NCI-H1417 (cell line): ENCODE measurements at places on chromosomes 4 and X.

- no peak for DNase-seq
Measured at GRCh38 chrX:149760965-149761364, 12.9 kb upstream of the HSFX1 start.

DNA sequence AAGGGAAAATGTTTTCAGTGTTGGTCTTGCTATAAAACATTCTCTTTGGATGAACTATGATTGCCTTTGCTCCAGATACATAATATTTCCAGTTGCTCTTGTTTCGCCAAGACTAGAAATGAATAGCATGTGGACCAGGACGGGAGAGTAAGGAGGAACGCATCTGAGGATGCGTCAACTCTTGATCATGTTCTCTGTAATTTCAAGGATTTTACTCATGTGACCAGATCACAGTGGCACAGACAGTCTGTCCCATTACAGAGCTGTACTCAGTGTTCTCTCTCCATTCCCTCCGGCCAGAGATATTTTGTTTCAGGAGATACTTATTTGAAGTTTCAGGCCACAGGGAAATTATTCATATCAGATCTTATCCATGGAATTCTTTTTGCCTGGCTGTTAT lies 266.6 kb downstream of the MID1IP1 start:
- DNase-seq, result no peak

GRCh38 chrX:133649651-133650050 lies 234.4 kb upstream of the GPC4 start:
- no peak for DNase-seq

DNA sequence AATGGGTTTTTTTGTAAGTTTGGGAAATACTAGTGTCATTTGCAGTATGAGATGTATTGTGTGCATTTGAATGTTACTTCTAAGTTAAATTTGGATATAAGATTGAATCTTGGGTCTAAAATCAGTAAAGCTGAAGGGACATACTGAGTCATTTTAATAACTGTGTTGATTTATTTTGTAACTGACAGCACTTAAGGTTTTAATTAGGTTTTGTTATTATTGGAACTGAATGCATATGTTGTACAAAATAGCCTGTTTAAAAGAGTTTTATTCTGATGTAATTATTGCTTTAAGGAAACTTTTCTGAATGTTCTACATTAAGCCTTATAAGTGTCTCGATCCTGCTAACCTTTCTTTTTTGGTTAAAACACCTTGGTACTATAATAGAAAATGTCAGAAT lies 396.6 kb downstream of the MAPK10 start:
- DNase-seq, result no peak

DNA sequence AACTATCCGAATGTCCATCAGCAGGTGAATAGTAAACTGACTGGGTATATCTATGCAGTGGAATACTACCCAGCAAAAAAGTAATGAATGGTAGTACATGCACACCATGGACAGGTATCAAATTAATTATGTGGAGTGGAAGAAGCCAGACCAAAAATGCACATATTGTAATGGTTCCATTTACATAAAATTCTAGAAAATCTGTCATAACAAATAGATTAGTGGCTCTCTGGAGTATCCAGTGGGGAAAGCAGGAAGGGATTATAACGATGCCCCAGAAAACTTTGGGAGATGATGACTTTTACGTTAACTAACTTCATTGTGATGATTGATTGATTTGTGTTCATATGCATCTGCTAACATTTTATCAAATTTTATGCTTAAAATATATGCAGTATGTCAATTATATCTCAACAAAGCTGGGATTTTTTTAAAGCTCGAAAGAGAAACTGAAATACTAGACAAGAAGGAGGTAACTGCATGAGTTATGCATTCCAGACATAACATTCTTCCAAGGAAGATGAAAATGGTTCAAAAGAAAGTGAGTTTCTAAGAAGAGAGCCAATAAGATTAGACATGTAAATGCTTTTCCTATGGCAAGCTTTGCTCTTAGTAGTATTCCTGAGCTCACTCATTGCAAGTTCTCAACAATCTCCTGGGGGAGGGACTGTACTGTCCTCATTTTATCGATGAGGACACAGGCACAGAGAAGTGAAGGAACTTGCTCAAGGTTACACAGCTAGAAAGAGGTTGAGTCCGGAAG lies 58.6 kb upstream of the MSX1 start:
- no peak for DNase-seq

DNA sequence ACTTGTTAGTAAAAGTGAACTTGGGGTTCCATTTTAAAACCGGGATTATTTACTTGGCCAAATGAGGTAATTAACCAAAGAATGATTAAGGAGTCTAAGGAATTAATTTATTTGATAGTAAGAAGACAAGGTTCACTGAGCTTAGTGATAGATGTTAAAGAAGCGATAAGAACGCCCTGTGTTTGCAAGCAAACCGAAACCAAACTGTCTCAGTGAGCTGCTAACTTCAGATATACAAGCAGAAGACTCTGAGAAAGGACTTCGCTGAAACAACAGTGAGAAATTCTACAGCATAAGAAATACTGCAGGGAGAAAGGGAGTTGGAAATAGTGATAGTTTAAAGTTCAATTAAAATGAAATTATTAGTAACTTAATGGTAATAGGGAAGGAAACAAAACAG lies 37.6 kb upstream of the SHISA3 start:
- no peak for DNase-seq

DNA sequence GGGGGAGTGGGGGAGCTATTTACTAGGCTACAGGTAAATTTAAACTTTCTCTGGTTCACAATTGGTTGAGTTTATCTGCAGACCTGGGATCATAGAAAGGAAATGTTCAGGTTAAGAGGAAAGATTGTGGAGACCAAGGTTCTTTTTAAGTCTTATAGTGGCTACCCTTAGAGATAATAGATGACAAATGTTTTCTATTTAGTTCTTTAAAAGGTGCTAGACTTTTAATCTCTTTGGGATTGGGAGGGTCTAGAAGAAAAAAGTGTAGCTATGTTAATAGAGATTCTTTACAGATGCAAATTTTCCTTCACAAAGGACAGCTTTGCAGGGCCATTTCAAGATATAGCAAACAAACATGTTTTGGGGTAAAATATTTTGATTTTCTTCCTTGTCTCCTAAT lies 76.0 kb downstream of the TEX13C start:
- DNase-seq, result no peak

DNA sequence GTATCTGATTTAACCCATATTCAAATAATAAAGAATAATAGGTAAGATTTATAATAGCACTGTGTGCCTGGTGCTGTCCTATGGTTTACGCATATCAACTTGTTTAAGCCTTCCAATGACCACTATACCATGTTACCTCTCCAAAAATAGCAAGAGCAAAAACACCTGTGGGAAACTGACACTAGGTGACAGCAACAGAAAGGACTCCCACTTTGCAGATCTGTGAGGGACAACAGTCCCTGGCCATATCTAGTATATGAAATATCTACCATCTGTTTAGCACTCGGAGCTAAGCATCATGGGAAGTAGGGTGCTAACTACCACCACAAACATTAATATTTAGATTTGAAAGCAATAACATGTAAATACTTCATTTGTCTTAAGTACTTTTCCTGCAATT lies 55.7 kb upstream of the TXK start:
- DNase-seq, result no peak

- DNase-seq, result no peak
Measured at GRCh38 chr4:163175971-163176958, 9.6 kb upstream of the NAF1 start.

DNA sequence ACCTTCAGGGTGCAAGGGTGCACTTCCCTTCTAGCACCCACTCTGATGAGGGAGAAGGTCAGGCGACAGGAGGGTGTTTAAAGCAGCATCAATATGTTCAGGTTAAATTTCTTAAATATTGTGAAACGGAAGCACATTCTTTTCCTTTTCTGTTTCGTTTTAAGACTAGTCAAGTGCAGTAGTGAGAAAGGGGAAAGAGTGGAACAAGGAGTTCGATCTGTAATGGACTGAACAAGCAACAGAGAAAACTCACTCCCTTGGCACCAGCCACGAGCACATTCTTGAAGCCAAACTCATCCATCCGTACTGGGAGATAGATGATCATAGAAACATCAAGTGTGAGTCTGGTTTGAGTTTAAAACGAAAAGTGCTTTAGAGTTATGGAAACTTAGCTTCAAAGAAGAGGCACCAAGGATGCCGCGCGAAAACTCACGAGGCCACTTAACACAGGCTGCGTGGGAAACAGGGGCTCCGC lies 815 bp downstream of the FAM53A start:
- no peak for DNase-seq

GRCh38 chrX:70421618-70422017 lies 1.5 kb upstream of the GDPD2 start:
- no peak for DNase-seq

DNA sequence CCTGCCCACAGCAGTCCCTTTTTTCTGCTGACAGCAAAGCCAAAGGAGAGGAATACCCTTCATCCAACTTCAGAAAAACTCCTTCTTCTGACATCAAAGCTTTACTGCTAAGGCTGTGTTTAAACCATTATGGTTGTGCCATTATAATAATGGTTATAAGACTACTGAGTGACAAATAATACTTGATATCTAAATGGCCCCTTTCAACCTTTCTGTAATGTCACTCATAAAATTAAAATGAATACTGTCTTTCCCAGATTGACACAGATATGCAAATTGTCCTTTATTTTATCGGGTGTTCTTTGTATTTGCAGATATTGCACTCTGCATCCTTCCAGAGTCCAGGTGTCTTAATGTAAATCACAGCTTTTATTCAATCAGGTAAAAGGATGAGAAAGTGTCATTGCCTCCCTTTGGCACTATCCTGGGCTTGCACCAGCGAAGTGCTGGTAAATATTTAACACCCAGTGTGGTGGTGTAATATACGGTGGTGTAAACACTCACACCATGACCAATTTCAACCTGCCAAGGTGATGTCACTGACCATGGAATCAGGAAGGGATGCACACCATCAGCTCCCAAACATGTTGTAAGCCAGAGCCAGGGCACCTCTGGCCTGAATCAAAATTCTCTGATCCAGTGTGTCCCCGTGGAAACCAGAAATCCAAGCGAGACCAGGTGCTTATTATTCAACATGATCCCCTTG lies 139.4 kb upstream of the TENM3 start:
- DNase-seq, result no peak

GRCh38 chrX:152313529-152314302 lies 137.4 kb downstream of the GABRA3 start:
- no peak for DNase-seq

GRCh38 chrX:15750611-15751154 lies 12.6 kb downstream of the CA5B start:
- DNase-seq, result no peak

GRCh38 chrX:42602136-42602535 lies 175.8 kb downstream of the PPP1R2C start:
- DNase-seq, result no peak

GRCh38 chrX:15855568-15856221 lies 1.1 kb upstream of the AP1S2 start:
- peak; percentile 39 for DNase-seq

DNA sequence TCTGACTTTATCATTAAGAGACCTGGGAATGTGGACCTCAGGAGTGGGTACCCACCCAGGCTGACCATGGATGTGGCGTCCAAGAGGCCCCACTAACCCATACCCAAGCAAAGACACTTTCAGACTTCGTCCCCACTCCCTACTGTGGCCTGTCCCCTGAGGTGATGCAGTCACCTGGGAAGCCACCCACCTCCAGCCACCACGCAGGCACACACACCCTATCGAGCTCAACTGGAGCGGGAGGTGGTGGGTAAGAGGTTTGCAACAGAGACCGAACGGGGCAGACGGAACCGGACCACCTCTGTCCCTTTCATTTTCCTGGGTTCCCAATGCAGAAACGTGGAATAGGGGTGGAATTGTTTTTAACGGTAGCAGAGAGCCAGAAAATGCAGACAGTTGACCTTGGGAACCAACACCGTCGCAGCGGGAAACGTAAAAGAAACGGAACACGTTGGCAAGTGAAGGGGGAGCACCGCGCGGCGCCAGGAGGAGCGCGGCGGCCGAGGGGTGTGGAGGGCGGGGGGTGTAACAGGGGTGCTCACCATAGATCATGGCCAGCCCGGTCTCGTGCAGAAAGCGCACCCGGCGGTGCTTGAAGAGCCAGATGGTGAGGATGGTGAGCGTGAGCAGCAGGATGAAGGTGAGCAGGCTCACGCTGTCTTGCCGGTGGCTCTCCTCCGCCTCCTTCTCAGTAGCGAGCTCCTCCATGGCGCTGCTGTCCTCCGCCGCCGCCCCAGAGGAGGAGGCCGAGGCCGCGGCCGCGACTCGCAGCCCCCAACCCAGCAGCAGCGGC lies 559 bp downstream of the SLC9A7 start:
- no peak for DNase-seq

DNA sequence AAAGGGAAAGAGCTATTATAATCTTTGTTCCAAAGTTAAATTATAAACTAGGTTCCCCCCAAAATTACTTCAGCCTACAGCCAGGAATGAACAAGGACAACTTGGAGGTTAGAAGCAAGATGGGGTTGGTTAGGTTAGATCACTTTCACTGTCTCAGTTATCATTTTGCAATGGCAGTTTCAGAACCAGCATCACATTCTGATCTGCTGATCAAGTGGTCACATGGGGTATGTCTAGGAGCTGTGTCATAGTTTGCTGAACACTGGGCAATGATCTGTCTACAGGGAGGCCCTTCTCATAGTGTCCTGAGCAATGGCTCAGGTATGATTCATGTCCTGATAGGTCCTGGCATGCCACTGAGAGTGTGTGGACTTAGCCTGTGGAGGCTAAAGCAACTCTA lies 41.6 kb upstream of the XIAP start:
- DNase-seq, result no peak

DNA sequence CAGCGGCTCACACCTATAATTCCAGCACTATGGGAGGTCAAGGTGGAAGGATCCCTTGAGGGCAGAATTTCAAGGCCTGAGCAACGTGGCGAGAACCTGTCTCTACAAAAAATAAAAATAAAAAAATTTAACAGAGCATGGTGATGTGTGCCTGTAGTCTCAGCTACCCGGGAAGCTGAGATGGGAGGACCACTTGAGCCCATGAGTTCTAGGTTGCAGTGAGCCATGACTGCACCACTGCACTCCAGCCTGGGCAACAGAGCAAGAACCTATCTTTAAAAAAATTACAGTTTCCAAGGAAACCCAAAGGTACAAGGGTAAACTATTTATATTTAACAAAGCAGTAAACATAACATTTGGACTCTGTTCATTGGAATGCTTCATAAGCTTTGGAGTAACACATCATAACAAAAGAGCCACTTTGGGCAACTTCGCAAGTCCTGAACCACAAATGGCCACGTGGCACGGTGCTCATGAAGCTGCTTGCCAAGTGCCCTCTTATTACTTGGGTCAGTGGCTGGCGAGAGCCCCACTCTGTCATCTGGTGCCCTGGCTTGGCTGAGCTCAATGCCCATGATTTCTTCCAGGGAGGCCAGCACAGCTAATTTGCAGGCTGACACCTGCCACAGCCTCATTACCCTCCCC lies 165.6 kb downstream of the SH3KBP1 start:
- DNase-seq, result no peak

DNA sequence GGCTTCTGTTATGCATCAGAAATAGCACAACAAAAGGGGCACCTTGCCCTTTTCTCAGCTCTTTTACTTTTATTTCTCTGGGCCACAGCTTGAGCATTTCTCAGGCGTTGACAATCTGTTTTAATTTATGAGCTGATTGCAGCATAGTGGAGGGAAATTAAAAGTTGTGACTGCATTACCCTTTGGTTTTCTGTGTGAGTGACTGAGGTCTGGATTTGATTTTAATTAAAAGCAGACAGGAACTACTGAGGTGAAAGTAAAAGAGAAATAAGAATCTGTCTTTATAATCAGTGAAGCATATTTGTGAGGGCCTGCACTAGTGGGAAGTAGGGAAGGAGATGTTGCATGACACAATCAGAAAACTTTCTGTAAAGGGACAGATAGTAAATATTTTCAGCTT lies 43.4 kb upstream of the GEMIN8 start:
- no peak for DNase-seq

GRCh38 chr4:119206178-119206577 lies 6.3 kb upstream of the USP53 start:
- DNase-seq, result no peak

GRCh38 chr4:152325831-152326230 lies 210.1 kb downstream of the FBXW7 start:
- no peak for DNase-seq
